ENCODE measurements at places on chromosomes 1 and 21.

- DNase-seq, result no peak
These were observed 146.0 kb downstream of the RERE start for GRCh38 chr1:8671306-8671917.

- no peak for DNase-seq
These were observed 21.8 kb downstream of the LRRC3 start for GRCh38 chr21:44477131-44477530.

DNA sequence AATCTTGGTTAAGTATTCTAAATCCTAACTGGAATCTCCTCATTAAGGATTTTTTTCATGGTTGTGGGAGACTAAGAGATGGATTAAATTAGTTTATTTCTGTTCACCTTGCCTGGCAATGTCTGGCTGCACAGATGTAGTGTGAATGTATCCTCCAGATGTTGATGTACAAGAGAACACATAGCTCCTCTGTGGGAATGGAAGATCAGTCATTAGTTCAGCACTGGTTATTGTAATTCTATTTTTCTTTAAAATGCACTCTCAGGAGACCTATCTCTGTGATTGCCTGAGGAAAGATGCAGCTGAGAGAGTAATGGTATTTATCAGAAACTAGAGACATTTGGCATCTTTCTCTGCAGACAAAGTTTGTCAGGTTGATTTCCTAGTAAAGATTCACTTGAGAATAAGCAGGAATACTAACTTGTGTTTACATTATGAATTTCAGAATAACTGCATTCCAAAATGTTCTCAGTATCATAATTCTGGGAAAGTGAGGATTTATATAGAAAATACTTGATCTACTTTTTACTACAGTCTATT lies 178.6 kb downstream of the GIPC2 start:
- no peak for DNase-seq

- DNase-seq, result no peak
These were observed 59.9 kb upstream of the ZSWIM5 start for GRCh38 chr1:45266151-45266801.

DNA sequence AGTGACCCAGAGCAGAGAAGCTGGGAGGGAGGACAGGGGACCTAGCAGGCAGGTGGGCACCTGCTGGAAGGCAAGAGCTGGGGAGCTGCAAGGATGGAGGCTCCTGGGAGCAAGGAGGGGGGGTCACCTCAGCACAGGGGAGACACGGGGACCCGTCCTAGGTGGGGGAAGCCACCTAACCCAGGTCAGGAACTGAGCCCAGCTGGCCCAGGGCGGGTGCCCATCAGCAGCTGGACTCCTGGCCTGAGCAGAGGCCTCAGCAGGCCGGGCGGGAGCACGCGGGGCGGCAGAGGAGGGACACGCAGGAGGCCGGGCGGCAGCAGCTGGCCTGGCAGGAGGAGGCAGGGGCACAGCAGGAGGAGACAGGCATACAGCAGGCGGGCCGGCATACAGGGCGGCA lies 949 bp downstream of the KRTAP10-1 start:
- no peak for DNase-seq

GRCh38 chr1:160993544-160994193 lies 27.3 kb downstream of the F11R start:
- DNase-seq, result no peak

- no peak for DNase-seq
These were observed 2.7 kb upstream of the PRXL2B start for GRCh38 chr1:2583871-2584351.

DNA sequence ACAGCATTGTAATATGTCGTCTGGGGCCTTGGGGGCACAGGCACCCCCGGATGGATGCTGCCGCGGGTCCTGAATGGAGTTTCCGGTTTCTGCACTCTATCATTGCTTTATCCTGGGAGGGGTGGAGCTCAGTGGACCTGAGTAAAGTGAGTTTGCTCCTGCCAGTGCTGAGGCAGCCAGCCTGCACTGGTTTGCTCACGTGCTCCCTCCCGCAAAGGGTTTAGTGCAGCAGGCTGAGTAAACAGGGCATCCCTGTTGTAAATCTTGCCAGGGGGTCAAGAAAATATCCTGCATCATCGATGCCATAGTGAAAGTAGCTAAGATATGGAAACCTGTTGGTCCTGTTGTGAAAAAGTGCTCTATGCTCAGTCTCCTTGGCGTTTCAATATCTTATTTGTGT lies 85.6 kb upstream of the BRINP3 start:
- DNase-seq, result no peak

DNA sequence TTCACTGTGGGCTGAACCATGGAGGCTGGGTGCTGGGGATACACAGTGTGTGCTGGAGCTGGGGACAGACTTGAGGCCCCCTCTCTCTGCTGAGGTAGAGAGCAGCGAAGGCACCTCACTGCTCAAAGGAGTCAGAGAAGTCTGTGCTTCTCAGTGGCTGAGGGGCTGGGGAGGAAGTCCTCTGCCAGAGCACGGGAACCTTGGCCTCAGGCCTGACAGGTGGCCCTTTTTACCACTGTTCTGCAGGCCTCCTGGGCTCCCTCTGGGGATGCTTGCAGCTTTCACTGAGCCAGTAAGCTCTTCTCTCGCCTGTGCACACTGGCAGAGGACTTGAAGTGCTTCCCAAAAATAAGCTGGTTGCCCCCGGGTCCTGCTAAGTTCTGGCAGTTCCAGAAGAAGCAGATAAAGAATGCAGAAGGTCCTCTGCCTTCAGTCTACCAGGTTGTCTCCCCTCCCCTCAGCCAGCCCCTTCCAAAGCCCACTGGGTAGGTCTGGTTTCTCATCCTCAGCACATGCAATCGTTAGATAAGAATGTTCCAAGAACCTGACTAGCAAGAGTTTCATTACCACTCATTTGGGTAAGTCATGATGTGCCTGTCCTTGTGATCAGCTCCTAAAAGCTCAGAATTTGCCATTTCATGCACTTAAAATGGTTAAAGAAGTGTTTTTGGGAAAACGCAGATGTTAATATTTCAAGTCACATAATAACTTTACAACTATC lies 53.9 kb downstream of the TENT5C start:
- DNase-seq, result no peak

GRCh38 chr1:63784489-63785390 lies 10.9 kb downstream of the ROR1 start:
- DNase-seq, result no peak

GRCh38 chr1:5734996-5735395 lies 257.2 kb downstream of the NPHP4 start:
- DNase-seq, result no peak

DNA sequence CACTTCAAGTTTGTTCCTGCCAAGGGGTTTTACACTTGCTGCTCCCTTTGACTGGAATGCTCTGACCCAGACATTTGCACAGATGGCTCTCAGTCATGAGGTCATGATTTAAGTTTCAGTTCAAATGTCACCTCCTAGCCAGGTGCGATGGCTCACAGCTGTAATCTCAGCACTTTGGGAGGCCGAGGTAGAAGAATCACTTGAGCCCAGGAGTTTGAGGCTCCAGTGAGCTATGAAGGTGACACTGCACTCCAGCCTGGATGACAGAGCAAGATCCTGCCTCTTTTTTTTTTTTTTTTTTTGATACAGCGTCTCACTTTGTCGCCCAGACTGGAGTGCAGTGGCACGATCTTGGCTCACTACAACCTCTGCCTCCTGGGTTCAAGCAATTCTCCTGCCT lies 4.5 kb upstream of the ZMYM4 start:
- DNase-seq, result no peak

DNA sequence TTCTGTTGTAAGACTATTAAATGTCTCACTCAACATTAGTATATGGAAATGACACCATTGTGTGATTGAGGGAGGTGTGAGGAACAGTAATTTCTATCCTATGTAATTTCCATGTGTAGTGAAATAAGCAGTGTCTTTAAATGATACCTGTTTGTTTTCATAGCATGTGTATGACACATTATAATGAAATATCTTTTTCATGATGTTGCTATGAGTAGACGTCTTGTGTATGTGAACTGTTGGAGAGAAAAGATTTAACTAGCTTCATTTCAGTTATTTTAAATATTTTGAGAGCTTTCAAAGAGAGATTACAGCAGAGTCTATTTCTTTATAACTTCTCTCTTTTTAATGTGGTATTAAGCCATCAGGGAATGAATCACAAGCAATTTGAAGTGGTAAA lies 71.5 kb upstream of the QSOX1 start:
- DNase-seq, result no peak

DNA sequence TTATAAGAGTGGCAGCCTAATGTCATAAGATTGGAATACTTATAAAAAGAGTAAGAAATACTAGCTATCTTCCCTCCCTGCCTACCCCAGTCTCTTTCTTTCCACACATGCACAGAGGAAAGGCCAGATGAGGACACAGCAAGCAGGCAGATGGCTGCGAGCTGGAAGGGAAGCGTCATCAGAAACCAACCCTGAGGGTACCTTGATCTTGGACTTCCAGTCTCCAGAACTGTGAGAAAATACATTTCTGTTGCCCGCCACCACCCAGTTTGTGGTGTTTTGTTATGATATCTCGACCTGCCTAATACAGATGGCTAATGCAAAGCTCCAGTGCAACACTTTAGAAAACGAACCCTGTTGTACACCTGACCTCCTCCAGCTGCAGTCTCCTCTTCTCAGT lies 2.3 kb upstream of the OR2C3 start:
- DNase-seq, result no peak

DNA sequence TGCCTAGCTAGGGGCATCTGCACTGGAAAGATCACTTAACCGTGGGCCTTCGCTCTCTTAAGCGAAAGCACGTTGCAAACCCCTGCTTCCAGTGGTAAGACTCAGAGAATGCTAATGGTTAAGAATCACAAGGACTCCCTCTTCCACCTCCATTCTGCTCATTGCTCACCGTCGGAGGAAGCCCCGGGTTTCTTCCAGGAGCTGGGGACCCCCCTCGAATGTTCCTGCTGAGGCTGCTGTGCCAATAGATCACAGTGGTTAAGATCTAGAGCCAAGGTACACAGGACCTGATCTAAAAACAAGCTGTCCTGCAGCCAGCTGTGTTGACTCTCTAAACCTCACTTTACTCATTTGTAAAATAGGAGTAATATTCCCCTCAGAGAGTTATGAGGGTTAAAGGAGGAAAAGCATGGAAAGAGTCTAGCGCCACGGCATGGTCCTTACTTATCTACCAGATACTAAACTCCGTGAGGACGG lies 765 bp downstream of the VAMP3 start:
- no peak for DNase-seq

DNA sequence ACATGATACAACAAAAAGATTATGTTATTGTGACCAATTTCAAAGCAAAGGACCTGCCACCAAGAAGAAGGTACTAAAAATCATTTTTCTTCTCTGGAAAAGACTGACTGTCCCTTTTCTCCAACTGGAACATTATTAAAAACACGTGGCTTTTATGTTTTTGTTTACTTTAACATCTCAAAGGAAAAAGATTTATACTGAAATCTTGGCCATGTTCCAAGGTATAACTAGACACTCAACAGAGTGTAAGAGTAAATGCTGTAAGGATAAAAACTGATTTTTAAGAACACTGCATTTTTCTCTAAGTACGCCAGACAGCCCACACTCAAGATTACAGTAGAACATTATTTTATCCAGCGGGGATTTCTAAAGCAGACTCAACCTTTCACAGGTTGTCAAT lies 62.1 kb downstream of the BRWD1 start:
- no peak for DNase-seq

GRCh38 chr1:84959294-84959693 lies 37.6 kb downstream of the MCOLN2 start:
- no peak for DNase-seq

DNA sequence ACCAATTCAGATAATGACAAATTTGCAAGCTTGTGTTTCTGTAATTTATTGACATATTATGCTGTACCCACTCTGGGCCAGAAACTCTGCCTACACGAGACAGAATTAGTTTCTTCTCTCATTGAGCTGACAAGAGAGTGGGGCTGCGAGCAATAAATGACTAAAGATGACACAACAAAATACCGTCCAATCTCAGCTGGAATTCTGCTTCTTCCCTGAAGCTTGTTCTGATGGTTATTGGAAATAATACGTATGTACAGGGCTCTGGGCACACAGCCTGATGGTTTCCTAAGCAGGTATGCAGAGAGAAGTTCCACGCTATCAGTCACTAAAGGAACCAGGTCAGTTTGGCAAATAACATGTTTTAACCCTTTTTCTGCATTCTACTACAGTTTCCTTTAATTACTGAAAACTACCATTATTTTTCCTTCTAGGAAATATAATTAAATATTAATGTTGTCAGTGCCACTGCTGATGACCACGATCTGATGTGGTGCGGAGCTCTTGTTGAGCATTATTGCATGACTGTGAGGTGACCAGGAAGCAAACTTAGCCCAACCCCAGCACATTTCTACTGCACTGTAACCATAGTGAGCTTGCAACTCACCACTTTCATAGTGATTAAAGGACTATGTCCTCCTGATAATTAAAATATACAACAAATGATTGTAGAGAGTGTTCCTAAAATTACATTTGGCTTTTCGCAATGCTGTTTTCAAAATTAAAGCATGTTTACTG lies 221.4 kb upstream of the L1TD1 start:
- no peak for DNase-seq

DNA sequence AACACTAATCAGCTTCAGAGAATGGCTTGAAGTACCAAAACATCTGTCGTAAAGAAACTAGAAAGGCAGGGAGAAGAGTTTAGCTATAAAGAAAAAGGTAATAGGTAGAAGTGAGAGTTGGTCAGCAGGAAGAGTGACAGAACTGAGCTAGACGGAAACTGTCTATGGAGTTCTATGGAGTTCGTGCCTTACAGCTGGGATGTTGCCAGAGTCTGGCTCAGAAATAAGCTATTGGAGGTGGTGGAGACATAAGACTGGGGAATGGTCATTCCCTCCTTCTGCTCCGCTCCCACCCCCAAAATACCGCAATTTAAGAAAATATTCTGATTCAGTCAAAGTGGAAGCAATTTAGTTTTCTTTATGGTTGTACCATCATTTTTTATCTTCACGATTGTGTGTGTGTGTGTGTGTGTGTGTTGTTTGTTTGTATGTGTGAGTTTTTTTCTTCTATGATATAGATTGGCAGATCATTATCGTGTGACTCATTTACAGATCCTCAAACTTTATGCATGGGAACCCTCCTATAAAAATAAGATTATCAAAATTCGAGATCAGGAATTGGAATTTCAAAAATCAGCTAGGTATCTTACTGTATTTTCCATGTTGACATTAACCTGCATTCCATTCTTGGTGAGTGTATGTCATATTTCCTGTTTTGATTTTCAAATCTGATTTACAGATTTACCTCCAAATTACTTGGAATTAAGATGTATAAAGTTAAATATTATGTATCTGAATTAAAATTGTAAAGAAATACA lies 79.0 kb downstream of the HSPA13 start:
- DNase-seq, result no peak

DNA sequence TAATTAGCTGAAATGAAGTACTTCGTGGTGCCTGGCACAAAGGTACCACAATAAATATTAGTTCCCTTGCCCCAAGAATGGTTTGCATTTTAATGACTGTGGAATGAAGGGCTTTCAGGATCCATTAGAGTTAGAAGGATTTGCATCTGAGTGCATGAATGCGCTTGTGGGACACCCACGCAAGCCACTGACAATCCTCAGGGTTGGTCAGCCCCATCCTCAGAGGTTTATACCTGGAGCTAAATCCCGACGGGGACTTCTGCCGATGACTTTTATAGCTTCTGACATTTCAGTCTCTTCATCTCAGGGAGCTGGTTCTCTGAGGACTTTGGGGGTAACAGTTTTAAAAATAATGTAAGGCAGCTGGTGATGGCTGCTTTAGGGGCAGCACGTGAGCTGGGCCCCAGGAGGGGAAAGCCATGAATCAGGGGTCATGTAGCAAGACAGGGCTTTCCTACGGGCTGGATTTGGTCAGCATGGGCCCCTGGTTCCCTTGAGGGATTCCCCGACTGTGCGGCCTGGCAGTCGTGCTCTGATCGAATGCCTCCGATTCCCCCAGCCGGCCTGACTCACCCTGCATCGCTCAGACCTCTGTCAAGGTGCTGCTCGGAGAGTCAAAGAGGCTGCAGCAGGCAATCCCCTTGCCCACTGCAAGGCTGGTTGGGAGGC lies 20.8 kb upstream of the IL10 start:
- no peak for DNase-seq

All from activated T-helper 1 cell treated with anti-CD3 and anti-CD28 coated beads, Interleukin-2, amount 50 U/mL, for 16 hours (primary cell).